ENCODE measurements at places on chromosomes 2 and 18.

DNA sequence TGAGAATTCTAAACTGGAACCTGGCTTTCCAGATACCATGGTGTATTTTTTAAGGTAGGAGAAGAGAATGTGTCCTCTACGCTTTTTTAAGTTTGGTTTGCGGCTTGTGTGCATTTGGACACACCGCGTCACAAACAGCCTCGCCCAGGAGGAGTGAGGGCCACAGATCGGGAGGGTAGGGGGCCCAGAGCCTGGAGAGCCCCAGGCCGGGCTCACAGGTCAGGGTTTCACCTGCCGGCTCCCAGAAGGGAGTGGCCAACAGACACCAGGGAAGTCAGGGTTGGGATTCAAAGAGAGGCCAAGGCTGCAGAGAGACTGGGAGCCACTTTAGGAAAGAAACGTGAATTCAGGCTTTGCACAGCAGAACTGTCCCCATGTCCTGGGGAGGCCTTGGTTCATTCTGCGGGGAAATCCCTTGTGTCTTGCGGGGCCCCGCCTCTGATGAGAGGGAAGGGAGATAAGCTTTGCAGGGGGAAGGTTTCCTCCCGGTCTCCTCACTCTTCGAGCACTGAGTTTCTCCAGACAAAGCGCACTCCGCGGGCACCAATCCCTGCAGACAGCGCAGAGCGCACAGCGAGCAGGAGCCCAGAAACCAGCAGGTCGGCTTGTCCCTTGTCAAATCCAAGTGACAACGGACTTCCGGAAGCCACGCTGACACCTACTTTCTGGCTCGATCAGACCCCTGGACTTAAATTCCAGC is 2.0 kb upstream of the TUBB6 start:
- no peak for DNase-seq

GRCh38 chr2:84912984-84913383 is 7.5 kb downstream of the TMSB10 start:
- DNase-seq = no peak

DNA sequence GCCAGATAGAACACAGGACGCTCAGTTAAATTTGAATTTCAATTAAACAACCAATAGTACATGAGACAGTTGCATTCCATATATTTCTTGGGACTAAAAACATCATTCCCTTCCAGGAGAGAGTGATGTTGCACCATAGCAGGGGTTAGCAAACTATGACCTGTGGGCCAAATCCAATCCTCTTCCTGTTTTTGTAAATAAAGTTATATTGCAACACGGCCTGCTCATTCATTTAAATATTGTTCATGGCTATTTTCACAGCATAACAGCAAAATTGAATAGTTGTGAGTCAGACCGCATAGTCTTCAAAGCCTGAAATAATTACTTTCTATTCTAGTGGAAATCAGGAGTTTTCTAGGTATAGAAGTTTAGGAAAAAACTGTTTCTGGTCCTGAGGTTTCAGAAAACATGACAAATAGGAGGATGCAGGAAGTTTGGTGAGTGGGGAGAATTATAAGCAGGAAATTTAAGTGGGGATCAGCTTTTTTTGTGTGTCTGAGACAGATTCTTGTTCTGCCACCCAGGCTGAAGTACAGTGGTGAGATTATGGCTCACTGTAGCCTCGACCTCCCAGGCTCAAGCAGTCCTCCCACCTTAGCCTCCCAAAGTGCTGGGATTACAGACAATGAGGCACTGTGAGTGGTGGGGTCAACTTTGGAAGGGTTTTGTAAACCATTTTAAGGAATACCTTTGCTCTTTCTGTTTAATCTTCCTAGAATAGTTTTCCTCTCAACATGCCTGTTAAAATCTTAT is 131.5 kb downstream of the SOCS6 start:
- no peak for DNase-seq

DNA sequence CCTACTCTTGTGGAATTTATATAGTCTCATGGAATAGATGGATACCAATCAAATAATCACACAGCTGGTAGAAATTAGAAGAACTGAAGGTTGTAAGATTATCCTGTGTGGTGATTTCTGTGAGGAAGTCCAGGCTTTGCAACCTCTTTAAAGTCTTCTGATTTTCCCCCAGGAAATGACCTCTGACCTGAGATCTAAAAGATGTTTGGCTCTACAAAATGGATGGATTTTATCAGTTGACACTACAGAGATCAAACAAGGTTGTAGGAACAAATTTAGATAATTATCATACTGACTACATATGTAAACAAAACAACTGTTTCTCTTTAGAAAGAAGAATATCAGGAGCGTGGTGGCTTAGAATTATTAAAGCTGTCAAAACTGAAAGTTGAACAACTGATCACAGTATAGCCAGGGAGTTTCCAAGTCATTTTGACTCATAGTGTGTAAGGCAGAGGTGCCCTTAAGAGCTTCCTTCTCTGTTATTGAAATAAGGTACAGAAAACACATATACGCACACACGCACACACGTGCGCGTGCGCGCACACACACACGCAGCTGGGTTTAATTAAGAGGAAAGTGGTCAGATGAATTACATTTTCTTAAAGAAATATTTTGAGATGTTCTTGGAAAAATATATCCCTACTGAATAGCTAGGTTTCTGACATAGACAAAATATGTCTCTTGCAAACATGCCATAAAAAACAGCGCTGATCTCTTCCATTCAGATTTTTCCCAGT is 35.5 kb upstream of the PELI1 start:
- peak; percentile 13 for DNase-seq

DNA sequence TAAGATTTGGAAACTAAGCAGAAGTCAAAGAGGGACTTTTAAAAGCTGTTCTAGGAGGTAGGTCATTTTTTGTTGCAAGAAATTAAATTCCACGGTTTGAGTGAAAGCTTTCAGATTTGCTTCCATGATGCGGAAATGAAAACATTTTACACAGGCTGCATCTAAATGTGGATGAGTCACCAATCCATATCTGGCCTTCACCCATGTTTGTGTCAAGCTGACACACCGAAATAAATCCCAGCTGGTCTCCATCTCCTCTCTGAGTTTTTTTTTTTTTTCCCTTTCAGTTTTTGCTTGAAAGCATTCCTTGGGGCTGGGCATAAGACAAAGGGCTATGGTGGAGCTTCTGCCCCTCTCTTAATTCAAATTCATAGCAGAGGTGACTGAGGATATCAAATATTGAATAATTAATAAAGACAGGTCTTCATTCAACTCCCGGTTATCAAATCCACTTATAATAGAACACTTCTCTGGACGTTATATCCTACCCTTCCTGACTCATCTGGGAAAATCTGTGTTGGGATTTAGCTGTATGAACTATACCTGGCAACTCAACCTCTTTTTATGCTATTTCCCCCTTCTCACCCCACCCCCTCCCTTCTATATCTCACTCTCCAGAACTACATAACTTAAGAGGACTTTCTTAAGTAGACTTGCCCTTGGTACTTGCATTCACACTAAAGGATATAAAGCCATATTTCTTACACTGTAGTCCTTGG is 558.3 kb upstream of the GCFC2 start:
- DNase-seq = no peak

- DNase-seq = no peak
Measured at GRCh38 chr18:68800075-68800474, 2.2 kb downstream of the CCDC102B start.

DNA sequence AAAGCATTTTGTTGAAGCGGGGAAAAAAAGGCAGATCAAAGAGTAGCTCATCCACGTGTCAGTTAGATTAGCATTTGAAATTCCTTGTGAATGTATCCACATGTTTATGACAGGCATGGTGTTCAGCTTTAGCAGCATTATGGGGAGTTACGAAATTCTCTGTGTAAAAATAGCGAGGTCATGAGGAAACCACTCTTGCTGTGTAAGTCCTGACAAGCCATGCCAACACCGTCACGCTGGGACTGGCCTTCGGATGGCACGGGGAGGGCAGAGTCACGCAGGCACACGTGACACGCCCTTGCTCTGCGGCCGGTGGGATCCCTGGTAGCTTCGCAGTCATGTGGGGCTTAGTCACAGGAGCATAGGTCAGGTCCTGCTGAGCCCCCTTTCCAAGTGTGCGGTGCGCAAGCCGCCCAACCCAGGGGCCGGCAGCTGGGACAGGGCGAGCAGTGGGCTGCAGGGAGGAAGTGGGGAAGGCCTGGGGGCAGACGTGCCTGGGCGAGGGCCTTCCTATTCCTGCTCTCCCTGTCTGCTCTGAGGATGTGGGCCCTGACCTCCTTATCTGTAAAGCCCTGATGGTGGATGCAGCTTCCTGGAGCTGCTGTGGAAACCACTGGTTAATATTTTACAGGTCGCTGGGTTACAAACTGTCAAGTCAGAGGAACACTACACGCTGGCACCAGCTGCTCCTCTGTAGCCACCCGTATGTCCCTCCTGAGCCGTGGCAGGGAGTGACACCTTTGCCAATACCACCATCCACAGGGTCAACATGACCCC is 18.0 kb downstream of the MBP start:
- no peak for DNase-seq

DNA sequence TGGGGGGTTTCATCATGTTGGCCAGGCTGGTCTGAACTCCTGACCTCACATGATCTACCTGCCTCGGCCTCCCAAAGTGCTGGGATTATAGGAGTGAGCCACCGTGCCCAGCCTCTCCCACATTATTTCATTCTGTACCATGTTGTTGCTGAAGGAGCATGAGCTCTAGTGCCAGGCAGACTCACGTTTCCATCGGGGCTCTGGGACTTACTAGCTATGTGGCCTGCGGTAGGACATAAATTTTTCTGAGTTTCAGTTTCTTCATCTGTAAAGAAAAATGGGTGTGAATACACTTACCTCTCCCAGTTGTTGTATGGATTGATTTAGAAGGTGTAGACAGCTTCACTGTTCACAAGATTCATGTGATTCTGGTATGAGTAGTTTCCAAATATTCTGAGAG is 30.8 kb upstream of the CCL20 start:
- no peak for DNase-seq

GRCh38 chr2:206311026-206311425 is 36.6 kb downstream of the ZDBF2 start:
- DNase-seq = no peak

DNA sequence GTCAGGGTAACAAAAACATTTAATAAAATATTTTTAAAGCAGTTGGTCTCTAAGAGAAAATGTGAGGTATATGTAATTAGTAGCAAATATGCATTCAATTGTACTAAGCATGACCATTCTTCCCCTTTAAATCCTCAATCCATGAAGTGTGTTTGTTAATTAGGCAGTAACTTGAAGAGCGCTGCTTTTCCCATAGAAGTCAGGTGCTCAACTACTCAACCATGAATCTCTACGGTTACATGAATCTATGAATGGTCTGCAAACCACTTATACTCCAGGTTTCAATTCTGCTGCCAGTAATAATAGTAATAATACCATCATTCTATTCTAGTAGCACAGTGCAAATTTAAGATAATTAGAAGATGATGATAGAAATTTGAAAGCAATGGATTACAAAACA is 55.8 kb downstream of the SLC8A1 start:
- no peak for DNase-seq

GRCh38 chr18:45290364-45290763 is 324.9 kb upstream of the SLC14A2 start:
- no peak for DNase-seq

GRCh38 chr2:95728878-95729596 is 137.2 kb downstream of the TRIM43 start:
- DNase-seq = peak; percentile 34

- no peak for DNase-seq
Measured at GRCh38 chr2:28616396-28616999, 120.6 kb downstream of the PLB1 start.

- DNase-seq = peak; percentile 67
Measured at GRCh38 chr2:69693775-69694450, 48.0 kb upstream of the ANXA4 start.

DNA sequence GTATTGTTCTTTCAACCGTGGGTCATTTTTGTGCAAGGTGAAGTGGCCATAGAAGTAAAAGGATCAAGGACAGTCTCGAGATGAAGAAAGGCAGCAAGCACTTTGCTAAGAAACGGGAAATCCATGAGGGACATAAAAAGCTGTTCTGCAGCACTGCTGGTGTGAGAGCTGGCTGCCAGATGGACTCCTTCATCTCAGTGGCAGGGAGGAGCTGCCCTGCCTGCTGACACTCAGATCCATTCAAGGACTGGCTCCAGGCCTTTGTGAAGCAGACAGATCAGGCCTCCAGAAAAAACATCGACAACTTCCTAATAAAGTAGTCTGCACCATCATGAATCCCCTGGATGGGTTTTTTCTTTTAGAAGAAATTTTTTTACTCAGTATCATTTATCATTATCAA is 29.5 kb downstream of the RMC1 start:
- no peak for DNase-seq

DNA sequence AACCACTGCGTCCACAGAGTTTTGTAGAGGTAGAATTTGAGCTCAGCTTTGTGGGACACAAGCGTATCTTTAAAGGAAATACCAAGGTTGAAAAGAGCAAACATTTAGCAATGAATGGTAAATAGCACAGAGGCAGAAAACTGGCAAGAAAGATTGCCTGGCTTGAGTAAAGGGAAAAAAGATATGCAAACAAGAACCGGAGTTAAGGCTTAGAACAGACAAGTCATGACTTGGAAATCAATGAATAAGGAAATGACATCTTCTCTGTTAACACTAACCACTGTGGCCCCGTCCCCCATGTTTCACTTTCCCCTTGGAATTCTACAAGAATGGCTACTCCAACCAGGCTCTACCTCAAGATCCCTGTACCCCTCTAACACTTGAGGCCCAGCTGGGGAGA is 3.8 kb downstream of the STAM2 start:
- DNase-seq = no peak

DNA sequence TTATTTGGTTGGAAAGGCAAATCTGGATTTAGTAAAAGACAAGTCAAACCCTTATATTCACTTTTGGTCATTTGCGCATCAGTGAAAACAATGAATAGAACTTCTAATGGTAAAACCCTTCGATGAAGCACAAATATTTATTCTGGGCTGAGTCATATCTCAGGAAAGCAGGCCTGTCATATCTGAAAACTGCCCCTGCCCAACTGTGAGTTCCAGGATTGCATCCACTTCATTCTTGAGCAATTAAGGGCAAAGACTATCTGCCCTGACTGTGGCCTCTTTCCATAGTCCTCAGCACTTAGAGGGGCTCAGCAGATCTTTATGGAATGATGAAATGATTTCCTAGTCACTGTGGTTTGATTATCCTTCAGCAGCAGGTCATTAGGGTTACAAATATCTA is 795.2 kb upstream of the ID2 start:
- DNase-seq = no peak

DNA sequence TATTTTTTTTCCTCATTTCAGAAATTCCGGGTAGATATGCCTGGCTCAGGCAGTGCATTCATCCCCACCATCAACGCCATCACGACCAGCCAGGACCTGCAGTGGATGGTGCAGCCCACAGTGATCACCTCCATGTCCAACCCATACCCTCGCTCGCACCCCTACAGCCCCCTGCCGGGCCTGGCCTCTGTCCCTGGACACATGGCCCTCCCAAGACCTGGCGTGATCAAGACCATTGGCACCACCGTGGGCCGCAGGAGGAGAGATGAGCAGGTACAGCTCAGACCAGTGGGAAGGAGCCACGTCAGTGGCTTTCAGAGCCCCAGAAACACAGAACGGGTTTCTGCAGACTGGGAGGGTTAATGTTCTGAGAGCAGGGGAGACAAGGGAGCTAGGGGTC is 11.4 kb downstream of the FOSL2 start:
- DNase-seq = no peak

- no peak for DNase-seq
Measured at GRCh38 chr2:72681016-72681995, 144.5 kb downstream of the EXOC6B start.

Data from CD4-positive, alpha-beta T cell treated with Interleukin-12 subunit alpha and Interleukin-12 subunit beta, for 1 hour (primary cell).